Activated naive CD4-positive, alpha-beta T cell treated with Interleukin-2 at 50 U/mL for 16 hours (primary cell): ENCODE measurements at places on chromosomes 3 and 15.

DNA sequence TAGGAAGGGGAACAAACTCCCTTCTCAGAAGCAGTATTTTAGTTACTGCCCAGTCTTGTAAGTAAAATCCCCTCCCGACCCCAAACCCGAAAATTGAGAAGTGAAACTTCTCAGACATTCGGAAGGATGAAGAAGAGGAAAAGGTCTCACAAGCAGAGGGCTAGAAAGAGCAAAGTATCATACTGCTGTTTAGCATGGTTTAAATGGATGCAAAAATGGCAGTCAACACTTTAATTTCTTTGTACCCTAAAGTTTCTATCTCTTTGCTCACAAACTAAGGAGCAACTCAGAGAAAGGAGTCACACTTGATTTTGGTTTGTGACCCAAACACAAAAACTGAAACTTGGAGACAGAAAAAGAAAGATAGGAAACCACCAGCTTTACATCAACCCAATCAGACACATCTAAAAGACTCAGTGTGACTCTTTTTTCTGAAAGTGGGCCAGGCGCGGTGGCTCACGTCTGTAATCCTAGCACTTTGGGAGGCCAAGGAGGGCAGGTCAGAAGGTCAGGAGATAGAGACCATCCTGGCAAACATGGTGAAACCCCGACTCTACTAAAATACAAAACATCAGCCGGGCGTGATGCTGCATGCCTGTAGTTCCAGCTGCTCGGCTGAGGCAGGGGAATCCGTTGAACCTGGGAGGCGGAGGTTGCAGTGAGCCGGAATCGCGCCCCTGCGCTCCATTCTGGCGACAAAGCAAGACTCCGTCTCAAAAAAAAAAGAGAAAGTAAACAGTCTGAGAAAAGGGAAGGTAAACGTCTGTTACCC is 63.2 kb upstream of the ATP11B start:
- DNase-seq, result no peak

DNA sequence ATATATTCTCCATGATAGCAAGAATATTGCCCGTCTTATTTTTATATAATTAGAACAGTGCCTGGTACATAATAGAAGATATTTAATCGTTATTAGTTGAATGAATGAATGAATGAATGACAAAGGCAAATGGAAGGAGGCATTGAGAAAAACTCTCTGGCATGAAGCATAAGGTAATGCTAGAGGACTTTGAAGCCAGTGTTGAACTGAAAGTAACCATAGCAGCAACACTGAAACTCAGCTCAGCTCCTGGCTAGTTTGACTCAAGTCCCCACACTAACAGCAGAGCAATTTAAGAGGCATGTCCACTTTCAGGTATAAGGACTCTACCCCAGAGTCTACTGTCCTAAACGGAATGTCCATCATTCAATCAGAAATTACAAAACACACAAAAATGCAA is 227.0 kb downstream of the CPNE4 start:
- DNase-seq, result no peak

GRCh38 chr3:24344784-24345439 is 149.7 kb downstream of the THRB start:
- DNase-seq, result no peak

DNA sequence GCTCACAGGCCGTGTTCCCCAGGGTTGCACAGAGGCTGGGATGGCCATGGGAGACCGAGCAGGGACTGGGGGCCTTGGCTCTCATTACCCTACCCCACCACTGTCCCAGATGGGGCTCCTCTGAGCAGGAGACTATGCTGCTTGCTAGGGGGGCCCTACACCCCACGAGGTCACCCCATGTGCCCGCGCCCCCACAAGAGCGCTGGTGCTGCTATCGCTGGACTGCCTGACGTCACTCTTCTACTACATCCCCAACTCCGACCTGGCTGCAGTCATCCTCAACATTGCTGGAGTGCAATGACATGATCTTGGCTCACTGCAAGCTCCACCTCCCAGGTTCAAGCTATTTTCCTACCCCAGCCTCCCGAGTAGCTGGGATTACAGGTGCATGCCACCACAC is 307.7 kb downstream of the ARRDC4 start:
- no peak for DNase-seq

DNA sequence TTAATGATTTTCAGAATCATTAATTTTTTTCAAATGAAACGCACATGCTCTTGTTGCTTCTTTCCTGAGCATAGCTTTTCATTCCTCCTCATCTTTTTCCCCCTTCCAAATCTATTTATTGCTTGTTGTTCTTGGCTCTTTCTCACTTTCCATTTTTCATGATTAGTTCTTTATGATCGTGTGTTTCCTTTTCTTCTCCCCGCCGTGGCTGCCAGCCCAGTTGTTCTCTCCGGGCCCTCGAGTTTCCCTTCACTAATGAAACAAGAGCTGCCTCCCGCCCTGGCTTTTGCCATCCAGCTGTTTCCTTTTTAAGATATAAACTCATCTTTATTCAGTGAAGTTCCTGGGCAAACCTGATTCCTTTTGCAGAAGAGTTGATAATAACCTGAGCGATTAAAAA is 170.2 kb upstream of the NR2F2 start:
- no peak for DNase-seq

DNA sequence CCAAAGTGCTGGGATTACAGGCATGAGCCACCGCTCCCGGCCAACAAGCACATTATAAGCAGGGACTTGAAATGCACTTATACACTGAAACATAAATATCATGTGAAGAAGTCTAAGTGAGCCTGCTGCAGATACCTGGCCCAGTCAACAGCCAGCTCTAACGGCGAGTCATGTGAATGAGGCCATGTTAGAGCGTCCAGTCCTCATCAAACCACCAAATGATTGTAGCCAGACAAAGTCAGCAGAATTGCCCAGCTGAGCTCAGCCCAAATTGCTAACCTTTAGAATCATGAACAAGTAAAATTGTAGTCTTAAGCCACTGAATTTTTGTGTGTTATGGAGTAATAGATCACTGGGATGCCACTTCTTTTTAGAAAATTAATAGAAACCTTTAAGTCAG is 37.8 kb upstream of the UACA start:
- DNase-seq, result no peak

DNA sequence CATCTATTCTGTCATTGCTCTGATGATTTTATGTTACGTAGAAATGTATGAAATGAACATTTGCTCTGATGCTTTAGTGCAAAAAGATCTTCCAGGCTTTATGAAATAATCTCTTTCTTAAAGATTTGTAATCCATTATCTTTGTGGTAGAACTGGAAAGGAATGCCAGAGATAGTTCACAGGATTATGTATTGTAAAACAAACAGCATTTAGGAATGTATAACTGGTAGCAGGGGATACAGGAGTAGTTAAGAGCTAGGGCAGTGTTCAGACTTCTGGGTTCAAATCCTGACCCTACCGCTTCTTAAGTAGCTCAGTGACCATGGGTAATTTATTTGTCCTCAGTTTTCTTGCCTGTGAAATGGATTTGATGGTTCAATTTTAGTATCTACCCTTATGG is 429.8 kb upstream of the TPM1 start:
- DNase-seq, result no peak

DNA sequence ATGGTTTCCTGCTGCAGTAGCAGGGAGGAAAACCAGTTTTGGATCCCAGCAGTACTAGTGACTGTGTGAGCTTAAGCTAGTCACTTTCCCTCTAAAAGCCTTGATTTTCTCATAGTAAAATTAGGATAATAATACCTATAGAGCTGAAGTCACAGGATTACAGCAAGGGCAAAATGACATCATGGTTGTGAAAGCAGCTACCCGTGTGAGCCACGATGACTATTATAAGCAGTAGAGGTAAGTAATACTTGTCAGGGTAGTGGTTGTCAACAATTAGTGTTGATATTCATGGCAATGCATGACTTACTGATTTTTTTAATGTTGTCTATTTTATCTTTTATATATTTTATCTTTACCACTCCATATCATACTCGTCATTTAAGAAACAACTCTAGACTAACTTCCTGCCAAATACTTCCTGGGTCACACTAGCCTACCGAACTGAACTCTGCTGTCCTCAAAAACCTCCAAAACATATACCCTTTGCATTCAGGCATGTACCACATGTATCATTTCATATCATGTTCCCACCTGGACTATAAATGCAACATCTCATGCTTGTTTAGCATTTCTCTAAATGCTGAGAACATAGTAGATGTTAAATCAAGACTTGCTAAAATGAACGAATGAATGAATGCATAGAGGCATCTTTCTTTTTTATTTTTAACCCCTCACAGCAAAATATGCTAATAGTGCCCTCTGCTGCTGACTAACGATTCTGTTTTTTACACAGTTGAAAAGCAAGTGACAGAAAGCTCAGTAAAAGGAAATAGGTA is 172.6 kb downstream of the P3H2 start:
- no peak for DNase-seq

- no peak for DNase-seq
These were observed 491.9 kb upstream of the KCNMB2 start for GRCh38 chr3:178044320-178044719.

GRCh38 chr3:143380449-143380848 is 260.9 kb downstream of the CHST2 start:
- DNase-seq, result no peak

- DNase-seq, result peak; percentile 46
These were observed at the start of gene ESYT3 for GRCh38 chr3:138434276-138434874. TSS of gene ESYT3 (plus strand) at chr3:138434616. CDS start at chr3:138434799, 183 bp downstream.

- DNase-seq, result no peak
These were observed 82.1 kb downstream of the MYO1E start for GRCh38 chr15:59290295-59291212.

GRCh38 chr3:31622636-31623288 is 90.0 kb downstream of the STT3B start:
- no peak for DNase-seq
